NCI-H524 (cell line): ENCODE measurements at places on chromosomes 2 and 18.
A peak's percentile ranks its signal among the peaks of the same experiment; 100 is the strongest.

- DNase-seq = peak; percentile 73
Observed at GRCh38 chr2:178413472-178414265, 37.3 kb downstream of the PRKRA start.

DNA sequence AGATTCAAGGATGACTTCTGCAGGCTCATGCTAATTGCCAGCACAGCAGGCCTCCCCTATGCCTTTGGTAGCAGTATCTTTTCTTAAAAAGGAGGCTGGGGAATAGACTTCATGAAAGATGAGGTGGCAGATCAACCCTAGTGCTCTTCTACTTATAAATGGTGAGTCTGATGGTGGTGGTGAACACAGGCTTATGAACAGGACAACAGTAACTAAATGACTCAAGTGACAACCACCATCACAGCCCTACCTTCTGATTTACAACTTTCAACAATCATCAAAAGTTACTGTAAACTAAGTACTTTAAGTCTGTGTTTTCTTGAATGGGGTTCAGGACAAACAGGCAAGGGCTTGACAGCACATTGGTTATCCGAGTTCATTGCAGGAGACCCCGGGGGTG is 39.3 kb downstream of the PAIP2B start:
- no peak for DNase-seq

DNA sequence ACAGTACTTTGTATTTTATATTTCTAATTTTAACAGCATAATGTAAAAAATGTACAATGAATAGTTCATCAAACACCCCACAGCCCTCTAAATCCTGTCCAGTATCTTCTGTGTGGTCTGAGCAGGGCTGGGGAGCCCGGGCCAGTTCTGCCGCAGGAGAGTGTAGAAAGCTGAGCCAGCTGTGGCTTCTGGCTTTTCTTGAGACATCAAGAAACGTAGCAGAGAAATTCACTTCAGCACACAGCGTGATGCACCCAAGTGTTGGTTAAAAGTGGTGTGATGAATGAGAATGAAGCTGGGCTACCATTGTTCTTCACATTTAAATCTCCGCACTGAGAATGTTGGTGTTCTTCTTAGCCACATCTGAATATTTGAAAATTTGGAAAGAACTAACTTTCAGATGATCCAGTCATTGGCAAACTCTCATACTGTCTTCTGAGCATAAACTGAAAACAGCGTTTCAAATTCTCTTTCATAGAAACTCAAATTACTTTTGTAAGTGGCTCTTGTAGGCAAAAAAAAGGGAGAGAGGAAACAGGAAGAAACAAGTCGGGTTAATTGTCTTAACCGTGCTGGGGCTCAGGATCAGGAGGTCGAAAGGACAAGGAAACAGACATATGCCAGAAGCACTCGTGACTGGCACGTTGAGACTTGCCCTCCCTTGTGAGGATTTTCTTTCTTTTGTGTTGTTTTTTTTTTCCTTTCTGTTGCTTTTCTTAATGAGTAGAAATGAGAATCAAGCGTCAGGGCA is 23.4 kb upstream of the TMEM87B start:
- peak; percentile 92 for DNase-seq

- DNase-seq = no peak
Observed at GRCh38 chr2:64482243-64482642, 28.3 kb downstream of the LGALSL start.

- no peak for DNase-seq
Observed at GRCh38 chr2:180579388-180579787, 401.0 kb upstream of the UBE2E3 start.

DNA sequence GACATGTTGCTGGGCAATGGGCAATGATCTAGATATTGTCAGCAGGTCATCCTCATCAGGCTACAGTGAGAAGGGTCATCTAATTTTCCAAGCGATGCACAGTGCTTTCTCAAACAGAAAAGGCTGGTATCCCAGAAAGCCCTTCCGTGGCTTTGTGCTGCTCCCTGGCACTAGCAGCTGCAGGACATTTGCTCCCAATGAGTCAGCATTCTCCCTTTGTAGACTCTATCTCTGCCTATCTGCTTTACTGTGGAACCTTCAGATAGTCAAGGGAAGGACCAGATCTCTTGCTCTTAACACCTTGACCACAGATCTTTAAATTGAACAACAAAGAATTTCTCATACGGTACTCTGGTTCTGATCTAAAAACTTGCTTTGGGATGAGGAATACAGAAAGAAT is 101.4 kb downstream of the CDH2 start:
- DNase-seq = no peak

DNA sequence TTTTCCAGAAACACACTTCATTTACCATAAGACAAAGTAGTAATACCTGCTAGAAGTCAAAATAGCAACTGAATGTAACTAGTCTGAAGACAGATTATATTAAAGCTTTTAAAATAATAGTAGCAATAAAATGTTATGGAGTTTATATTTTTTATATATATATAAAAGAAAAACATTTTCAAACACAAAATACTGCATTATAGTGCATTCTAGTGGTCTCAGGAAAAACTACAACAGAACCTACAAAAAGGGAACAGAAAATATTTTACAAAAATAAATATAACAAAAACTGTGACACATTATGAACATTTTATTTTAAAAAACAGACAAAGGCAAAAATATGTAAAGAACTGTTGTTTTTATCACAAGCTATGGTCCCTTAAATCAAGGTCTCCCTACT is 48.0 kb downstream of the STRN start:
- DNase-seq = no peak

- DNase-seq = no peak
Observed at GRCh38 chr2:40127890-40128557, 323.9 kb downstream of the SLC8A1 start.

DNA sequence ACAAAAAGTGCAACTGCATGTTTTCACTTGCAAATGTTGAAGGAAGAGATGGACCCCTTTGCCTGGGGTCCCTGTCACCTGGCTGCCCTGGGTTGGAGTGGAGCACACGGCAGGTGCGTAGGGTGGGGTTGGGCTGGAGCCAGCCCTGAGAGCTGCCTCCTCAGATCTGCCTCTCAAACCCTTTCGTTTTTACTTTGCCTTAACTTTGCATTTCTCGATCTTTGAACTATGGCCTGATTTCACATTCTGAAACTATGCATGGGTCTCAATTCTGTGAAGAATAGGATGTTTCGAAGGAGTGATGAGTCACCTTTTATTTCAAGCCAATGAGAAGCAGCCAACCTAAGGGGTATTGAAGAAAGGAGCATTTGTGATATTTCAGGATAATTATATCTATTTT is 132.8 kb downstream of the ACOXL start:
- DNase-seq = no peak

- peak; percentile 83 for DNase-seq
Observed at GRCh38 chr2:43484323-43484930, 111.4 kb downstream of the THADA start.

DNA sequence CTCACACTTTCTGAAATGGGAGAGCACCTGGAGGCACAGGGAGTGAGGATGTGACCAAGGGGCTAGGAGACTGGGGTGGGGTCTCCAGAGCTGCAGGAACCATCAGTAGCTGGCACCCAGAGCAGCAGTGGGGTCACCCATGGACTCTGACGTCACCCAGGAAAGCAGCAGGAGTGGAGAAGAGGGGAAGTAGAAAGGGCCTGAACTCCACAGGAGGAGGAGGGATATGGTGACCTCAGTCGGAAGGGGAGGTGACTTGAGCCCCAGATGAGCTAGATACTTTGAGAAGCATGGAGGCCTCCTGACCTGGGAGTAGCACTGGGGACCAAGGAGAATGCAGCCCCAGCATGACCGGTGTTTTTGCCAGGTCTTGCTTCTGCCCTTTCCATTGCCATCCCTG is 8.8 kb downstream of the NMUR1 start:
- DNase-seq = no peak

DNA sequence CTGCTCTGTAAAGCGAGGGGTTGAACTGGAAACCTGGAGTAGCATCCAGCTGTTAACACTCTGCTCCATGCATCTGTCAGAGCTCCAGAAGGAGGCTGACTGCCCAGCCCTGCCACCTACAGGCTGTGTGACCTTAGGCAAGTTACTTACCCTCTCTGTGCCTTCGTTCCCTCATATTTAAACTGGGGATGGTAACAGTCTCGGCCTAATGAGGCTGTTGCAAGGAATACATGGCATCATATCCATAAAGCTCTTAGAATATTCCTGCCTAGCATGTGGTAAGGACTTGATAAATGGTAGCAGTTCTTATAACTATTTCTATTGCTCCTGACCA is 80.6 kb downstream of the LRRFIP1 start:
- DNase-seq = no peak

DNA sequence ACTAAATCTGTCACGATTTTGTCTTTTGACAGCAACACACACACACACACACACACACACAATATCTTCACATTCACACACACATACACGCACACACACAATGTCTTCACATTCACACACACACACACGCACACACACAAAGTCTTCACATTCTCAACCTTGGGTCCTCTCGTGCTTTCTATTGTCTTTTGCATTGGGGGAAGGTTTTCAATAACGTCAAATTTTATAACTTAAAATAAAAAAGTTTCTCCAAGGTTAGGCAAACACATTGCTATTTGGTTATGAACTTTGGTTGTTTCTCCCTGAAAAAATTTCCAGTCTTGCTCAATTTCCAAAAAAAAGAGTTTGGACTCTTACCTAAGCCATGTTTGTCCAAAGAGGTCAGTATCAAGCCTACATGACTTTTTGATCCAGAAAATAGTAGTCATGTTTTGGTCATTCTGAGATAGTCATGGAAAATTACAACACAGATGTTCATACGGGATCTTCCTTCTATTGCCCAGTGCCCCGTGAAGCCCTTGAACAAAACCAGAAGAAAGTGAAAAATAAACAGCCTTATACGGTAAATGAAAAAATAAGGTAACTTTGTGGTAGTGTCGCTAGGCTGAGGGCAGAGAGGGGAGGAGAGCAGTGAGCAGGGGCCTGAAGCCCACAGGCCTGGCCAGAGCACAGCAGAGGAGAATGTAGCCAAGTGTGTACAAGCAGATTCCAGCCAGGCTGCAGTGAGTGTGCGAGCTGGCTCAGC is 542.8 kb upstream of the ID2 start:
- no peak for DNase-seq

DNA sequence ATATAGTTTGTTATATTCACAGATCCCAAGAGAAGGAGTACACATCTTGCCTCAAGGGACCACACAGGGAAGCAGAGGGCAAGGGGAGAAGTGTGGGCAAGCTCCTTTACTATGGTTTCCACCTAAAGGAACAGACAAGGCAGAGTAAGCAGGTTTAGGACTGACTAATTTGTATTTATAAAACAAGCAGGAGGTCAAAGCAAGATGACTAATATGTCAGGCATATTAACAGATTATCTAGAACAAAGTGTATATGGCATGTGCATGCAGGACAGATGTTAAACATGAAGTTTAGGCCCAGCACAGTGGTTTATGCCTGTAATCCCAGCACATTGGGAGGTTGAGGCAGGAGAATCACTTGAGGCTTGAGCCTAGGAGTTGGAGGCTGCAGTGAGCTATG is 3.7 kb upstream of the LRP2 start:
- no peak for DNase-seq

DNA sequence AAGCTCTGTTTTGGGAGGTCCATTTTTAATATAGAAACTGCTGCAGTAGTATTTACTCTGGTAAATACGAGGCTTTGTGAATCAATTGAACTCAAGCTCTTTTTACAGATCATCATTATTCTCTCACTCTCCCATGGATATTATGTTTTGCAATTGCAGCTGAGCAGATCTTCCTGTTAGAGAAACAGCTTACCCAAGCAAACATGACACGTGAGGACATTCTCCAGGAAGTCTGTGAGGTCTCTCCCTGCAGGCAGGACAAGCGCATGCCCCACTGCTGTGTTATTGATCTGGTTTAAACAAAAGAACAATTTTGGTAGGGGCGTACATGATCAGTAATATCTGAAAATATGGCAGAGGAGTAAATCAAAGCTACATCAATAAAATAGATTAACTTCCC is 72.1 kb downstream of the COL6A3 start:
- DNase-seq = no peak

DNA sequence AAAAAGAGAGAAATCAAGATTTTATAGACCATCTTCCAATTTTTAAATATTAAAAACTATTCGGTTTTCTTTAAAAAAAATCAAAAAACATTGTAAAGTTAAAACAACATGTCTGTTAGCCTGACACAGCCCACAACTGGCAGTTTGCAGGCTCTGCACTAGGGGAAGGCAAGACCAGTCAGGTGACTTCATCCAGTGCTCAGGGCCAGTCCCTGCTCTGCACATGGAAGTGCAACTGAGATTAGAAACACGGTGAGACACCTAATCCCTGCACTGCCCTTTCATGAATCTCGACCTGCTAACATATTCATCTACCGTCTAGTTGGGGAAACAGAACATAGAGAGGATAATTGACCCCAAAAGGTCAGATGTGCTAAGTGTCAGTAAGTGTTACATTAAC is 135.2 kb downstream of the BARD1 start:
- DNase-seq = no peak

DNA sequence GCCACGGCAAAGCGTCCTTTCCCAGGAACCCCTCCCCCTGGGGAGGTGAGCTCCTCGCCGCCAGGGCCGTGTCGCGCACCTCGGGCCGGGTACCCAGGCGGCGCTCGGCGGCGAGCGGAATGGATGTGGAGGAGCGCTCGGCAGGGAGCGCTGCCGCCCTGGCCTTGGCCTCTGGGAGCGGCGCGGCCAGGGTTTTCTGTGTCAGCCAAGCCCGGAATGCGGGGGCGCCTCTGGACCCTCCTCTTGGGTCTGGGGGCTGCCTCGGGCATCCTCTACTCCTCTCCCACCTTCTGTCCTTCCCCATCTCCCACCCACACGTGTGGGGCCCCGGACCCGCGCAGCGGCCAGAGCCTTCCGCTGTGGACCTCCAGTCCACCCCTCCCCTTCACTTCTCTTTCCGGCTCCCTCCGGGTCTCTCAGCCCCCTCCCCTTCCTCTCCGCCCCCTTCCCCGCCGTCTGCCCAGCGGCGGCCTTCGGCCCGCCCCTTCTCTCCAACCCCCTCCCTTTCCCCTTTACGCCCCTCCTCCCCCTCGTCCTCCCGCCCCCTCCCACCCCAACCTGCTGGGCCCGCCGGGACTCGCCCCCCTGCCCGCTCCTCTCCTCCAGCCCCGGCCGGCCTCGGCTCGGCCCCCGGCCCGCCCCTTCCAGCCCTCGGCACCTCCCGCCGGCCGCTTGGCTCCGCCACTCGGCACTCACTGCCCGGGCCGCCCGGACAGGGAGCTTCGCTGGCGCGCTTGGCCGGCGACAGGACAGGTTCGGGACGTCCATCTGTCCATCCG is at the start of gene MERTK:
Gene MERTK (plus strand): TSS at position 684 of the 779 bp plus-strand sequence. CDS start 129 bp downstream, outside the sequence.
- peak; percentile 77 for DNase-seq

DNA sequence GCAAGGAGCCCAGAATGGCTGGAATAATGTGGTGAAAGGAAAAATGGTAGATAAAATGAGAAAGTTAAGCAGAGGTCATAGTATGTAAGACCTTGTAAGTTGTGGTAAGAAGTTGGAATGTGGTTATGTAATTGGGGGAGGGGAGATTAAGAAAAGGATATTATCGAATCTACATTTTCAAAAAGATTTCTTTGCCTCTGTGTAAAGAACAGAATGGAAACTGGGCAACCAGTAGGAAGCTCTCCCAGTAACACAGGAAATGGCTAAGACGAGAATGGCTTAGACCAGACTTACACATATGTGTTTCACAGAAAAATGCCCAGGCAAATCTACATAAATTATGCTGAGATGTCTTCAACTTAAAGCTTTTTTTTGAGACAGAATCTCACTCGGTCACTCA is 13.2 kb downstream of the MEMO1 start:
- DNase-seq = no peak

- DNase-seq = no peak
Observed at GRCh38 chr2:124663645-124663997, 638.5 kb downstream of the CNTNAP5 start.
